ENCODE measurements at places on chromosomes 7 and 10.

DNA sequence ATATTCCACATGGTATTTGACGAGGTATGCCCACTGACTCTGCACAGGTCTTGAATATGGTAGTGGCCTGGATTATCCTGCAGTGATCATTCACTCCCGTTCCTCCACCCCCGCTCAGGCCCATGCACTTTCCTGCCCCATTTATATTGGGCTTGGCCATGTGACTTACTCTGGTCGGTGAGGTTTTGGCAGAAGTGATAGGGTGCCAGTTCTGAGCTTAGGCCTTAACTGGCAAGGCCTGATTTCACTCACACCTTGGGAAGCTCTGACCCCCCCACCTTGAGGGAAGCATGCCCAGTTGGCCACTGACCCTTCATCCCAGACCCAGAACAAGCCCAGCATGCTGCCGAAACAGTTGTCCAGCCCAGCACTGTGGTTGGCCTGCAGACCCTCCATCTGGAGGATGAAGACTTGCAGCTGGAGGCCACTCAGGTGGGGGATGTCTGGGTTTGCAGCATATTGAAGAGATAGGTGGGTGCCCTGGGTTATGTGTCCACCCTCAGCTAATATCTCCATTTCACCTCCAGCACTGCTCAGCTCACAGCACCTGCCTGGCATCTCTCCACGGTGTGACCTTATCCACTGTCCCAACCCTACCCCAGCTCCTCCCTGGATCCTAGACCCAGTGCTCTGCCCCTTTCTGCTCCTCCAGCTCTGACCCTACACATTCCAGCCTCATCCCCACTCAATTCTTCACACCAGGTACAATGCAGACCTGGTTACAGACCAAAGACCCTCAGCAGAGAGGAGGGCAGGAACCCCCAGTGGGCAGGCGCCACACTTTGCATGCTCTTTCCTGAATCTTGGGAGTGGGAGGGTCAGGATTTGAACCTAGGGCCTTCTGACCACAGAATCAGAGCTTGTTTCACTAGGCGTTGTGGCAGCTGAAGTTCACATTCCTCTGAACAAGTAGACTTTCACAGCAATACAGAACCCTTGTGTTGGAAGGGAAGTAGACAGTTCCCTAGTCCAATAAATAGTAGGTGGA is 138.1 kb upstream of the CHST15 start:
- DNase-seq, result no peak

GRCh38 chr10:77877441-77878344 is 48.9 kb downstream of the DLG5 start:
- DNase-seq, result no peak

DNA sequence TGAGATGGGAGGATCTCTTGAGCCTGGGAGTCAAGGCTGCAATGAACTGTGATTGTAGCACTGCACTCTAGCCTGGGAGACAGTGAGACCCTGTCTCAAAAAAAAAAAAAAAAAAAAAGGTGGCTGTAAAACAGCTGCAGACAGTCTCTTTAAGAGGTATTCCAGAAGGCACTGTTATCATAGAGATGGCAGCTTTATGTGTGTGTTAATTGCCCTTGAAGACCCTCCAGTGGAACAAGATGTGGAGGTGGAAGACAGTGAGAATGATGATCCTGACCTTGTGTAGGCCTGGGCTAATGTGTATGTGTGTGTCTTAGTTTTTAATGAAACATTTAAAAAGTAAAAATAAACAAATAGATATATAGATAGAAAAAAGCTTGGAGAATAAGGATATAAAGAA is 66.0 kb downstream of the ZNF487 start:
- no peak for DNase-seq

GRCh38 chr7:51009716-51010496 is 227.2 kb upstream of the GRB10 start:
- no peak for DNase-seq

DNA sequence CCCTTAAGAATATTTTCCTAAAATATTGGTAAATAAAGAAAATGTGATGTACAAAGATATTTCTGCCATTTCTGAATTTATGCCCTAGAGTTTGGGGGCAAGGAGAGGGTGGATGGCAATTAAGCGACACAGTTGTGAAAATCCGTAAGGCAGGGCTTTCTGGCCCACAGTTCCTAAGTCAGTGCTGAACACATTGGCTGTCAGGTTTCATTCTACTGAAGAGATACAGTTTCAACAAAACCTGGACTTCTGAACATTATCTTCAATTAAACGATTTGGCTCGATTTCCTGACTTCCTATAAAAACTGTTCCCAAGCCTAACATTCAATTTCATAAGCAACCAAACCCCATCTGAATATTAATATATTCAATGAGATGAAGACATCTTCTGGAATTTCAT is 61.1 kb upstream of the NEBL start:
- DNase-seq, result no peak

GRCh38 chr10:57049096-57049495 is 688.0 kb upstream of the ZWINT start:
- no peak for DNase-seq

- no peak for DNase-seq
These were observed 203.5 kb downstream of the USP6NL start for GRCh38 chr10:11407939-11408338.

DNA sequence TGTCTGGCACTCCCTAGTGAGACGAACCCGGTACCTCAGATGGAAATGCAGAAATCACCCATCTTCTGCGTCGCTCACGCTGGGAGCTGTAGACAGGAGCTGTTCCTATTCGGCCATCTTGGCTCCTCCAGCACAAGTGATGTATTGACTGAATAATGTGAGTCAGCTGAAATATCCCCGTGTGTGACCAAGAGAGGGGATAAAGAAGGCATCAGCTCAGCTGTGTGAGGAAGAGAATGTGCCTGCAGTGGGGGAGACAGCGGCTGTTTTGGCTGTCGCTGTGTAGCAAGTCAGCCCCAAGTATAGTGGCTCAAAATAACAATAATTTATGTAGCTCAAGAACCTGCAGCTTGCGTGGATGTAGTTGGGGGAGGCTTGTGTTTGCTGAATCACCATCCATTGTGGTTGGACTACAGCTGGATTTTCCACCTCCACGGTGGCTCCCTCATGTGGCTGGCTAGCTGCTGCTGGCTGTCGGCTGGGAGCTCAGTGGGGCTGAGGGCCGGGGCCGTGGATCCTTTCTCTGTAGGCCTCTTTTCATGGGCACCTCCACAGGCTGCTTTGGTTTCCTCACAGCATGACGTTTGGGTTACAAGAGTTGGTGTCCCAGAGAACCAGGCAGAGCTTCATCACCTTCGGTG is 434.5 kb downstream of the CCSER2 start:
- DNase-seq, result no peak

GRCh38 chr7:99109108-99110051 is 34.5 kb downstream of the SMURF1 start:
- DNase-seq, result no peak

GRCh38 chr10:114974625-114975024 is 36.6 kb downstream of the TRUB1 start:
- DNase-seq, result no peak

DNA sequence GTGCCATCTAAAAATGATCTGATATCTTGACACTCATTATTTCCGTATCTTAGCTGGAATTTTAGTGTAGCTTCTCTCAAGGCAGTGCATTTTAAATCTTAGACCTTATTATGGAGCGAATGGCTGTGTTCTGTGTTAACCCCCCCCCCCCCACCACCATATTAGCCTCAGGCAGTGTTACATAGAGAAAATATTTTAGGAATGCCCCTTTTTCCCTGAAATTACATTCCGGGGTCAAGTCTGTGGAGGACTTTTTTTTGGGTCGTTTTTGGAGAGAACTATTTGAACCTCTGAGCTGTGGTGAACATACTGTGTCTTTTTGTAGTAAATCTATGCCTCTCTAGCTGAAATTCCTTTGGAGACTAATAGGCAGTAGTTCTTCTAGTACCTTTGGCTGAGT is 3.1 kb downstream of the CCDC126 start:
- DNase-seq, result no peak

DNA sequence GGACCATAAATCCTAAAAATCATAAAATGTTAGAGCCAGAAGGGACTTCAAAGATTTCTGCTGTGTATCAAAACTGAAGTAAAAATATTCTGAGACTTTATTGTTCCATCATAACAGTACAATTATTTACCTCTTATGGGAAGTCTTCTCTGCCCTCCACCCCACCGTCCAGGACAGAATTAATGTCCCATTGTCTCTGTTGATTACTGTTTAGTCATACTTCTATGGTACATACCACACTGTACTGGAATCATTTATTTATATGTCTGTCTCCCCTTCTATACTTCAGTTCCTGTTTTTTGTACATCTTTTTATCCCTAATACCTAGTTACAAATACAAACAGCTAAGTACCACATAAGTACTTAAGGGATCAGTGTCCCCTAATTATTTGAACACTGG is 91.4 kb upstream of the CAPZA2 start:
- no peak for DNase-seq

GRCh38 chr7:121940918-121941317 is 68.0 kb downstream of the PTPRZ1 start:
- DNase-seq, result no peak

- DNase-seq, result no peak
These were observed 4.4 kb upstream of the SEMA3C start for GRCh38 chr7:80923211-80923612.

- no peak for DNase-seq
These were observed 20.7 kb downstream of the CHST3 start for GRCh38 chr10:71984809-71985388.

DNA sequence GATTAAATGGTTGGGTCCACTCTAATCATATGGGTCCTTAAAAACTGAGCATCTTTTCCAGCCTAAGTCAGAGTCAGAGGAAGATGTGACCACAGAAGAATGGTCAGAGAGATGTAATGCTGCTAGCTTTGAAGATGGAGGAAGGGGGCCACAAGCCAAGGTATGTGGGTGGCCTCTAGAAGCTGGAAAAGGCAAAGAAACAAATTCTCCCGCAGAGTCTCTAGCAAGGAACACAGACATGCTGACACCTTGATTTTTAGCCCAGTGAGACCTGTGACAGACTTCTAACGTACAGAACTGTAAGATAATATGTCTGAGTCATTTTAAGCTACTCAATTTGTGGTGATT is 1.5 kb upstream of the EXOC6 start:
- DNase-seq, result no peak

DNA sequence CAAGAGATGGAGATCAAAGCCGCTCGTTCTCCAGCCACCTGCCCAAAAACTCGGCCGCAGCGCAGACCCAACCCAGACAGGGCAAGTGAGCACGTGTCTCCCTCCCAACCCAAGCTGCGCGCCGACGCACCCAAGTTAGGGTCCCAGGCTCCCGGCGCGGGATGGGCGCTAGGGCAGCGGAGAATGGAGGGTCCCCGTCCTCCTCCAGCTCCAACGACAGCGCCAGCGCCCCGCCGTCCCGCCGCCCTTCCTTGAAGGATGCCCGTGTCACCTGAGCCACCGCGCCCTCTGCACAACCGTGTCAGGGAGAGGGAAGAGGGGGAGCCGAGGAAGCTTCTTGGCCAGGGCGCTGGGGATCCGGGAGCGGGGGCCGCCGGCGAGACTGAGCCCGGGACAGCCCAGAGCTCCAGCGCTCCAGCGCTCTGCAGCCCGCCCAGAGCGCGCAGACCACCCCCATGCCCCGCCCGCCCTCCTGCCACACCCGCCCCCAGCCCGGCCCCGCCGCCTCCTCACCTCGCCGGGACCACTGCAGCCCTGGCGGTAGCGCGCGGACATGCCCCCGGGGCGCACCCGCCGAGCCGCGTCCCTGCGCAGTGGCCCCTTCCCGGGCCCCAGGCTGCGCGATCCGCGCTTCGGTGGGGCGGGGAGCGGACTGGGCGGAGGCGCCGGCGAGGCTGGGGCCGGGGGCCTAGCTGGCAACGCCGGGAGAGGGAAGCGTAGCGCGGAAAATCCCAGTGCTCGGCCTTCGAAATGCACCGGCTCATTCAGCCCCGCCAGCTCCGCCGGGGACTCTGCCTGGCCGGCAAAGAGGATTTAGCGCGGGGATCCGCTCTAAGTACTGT is at the start of gene SLC16A12:
Gene SLC16A12 (minus strand): TSS at position 424 of the 842 bp plus-strand sequence. CDS start 73,016 bp downstream, outside the sequence.
- DNase-seq, result no peak

- DNase-seq, result no peak
These were observed 252.5 kb downstream of the PTEN start for GRCh38 chr10:88115968-88116367.

GRCh38 chr7:101315336-101315735 is 6.3 kb downstream of the IFT22 start:
- no peak for DNase-seq

DNA sequence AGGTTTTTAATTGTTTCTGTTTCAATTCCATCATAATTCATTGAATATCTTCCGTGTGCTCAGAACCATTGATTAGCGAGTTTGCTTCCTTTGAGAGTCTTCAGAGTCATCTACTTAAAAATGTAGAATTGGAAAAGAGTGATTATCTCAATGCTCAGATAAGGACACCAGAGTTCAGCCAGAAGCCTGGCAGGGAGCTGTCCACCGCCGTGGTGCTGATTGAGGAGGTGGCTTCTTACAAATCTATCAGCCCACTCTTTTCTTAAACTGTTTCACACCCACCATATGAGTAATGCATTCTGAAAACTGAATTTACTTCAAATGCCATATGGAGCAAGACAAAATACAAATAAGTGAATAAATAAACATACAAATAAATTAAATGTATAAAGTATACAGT is 79.3 kb downstream of the INSYN2A start:
- peak; percentile 3 for DNase-seq

DNA sequence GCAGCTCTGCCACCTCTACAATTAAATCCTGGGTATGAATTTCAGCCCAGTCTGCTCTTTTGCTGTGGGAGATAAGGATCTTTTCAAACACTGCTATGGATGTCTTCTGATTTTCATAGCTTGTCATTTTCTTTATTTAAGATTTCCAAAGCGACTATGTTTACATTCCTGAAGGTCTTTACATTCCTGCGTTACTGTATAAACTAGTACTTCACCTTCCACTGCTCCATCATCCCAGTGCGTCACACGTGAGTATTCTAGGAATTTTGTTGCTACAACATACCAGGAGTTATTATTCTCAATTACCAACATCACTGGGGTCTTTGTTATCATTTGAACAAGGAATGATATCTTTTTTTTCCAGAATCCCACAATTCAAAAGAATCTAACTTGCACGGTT is 944.7 kb downstream of the SORCS3 start:
- no peak for DNase-seq

DNA sequence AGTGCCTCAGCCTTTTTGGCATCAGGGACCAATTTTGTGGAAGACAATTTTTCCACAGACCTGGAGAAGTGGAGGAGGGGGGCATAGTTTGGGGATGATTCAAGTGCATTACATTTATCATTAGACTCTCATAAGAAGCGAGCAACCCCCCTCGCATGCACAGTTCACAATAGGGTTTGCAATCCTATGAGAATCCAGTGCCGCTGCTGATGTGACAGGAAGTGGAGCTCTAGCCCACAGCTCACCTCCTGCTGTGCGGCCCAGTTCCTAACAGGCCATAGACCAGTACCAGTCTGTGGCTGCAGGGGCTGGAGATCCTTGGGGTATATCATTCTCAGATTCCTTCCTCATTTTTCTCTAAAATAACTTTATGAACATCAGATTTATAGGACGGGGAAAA is 50.8 kb downstream of the ATAD1 start:
- no peak for DNase-seq

DNA sequence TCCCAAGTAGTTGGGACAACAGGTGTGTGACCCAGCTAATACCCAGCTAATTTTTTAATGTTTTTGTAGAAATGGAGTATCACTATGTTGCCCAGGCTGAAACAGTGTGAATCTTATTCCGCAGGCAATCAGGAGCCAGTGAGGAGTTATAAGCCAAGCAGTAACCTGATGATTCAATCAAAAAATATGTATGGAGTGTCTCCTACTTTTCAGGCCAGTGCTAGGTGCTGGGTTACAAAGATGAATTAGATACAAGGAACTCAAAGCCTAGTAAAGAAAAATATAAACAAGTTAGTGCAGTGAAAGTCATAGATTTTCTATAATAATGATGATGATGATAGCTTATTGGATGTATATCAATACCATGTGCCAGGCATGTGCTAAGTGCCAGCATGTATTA is 13.2 kb upstream of the IFRD1 start:
- DNase-seq, result no peak

GRCh38 chr7:78176171-78176570 is 377.6 kb downstream of the PHTF2 start:
- DNase-seq, result no peak

Measured in stimulated activated CD4-positive, alpha-beta T cell treated with anti-CD3 and anti-CD28 coated beads, Interleukin-15, amount 100 ng/mL, for 1 hour (primary cell).